HFFc6 (cell line): ENCODE measurements at places on chromosomes 2 and 18.

GRCh38 chr18:24003903-24004640 is 10.5 kb upstream of the TTC39C start:
- DNase-seq, result no peak

- peak; percentile 73 for DNase-seq
These were observed 8.0 kb downstream of the IRS1 start for GRCh38 chr2:226791487-226792081.

DNA sequence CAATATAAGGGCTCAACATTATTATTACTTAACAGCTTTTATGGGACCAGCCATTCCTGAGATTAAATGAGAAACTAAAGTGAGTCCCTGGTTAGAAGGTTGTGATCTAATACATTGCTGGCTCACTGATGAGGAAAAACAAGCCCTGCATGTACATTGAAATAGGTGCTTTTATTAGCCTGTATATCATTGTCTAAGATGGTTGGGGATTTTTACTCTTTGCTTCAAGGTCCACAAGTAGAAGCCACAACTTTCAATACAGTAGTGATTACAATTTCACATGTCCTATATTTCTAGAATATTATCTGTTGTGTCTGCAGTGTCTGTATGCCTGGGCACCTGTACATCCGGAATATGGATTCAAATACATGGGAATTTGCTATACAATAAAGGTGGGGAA is 104.1 kb upstream of the FZD5 start:
- DNase-seq, result no peak

- DNase-seq, result no peak
These were observed 128.1 kb downstream of the NCK2 start for GRCh38 chr2:105872830-105873229.

DNA sequence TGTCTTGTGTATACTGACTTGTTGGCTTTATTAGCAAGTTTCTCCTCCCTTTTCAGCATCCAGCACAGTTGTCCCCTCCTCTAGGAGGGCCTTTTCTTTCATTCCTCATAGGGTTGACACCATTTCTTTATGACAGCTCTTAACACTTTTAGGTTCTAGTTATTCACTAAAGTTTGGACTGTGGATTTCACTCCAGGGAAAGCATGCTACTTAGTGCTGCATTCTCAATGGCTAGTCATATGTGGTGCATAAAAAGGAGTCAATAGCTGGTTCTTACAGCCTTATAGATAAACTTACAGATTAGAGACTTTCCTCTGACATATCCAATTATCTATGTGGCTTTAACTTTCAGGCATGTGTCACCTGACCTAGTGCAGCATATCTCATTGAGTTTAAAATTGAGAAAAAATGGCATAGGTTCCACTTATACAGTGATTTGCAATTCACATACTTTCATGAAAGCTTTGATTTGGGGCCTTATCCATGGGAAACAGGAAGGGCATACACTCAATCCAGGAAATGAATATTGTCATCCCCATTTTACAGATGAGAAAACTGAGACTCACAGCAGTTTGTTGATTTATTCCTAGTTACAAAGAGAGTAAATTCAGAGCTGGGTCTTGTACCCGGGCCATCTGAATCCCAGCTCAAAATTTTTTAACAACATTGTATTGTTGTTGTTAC is 289.7 kb downstream of the LPIN1 start:
- no peak for DNase-seq

- peak; percentile 52 for DNase-seq
These were observed 3.5 kb upstream of the BCL2 start for GRCh38 chr18:63322908-63323634.

GRCh38 chr2:58512878-58513277 is 271.8 kb upstream of the FANCL start:
- no peak for DNase-seq

- DNase-seq, result no peak
These were observed 13.5 kb downstream of the ELAC1 start for GRCh38 chr18:50981381-50981780.

DNA sequence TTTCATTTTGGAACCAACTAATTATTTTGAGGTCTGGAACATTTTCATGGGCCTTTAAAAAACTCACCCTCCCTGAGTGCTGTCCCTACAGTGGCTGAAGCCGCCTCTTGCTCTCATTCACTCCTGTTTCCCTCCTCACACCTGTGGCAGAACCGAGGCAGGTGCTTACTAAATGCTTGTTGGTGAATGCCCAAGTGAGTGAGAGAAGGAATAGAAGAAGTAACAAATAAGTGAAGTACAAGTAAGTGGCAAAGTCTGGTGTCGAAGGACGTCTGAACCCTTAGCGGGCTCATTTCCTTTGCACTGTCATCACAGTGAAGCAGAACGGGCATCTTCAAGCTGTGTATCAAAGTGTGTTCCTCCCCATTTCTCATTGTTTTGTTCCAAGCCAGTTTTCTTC is 135.2 kb downstream of the RHBDD1 start:
- DNase-seq, result no peak

DNA sequence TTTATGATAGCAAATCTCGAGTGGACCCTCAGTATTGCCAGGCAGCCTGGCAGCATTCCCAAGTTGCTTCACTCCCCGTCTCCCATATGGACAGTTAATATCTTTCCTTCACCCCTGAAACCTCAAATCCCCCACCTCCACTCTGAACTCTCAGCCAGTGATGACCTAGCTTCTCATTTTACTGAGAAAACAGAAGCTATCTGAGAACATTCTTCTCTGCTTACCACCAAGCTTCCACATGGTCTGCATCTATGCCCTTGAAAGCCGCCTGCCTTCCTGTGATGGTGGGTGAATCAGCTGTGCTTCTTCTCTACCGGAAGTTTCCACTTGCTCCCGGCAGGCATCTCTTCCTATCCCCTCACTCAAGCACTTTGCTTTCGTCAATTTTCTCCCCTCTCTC is 529.2 kb downstream of the EPHA4 start:
- no peak for DNase-seq

GRCh38 chr18:48072428-48073204 is 142.2 kb upstream of the SMAD2 start:
- DNase-seq, result no peak

GRCh38 chr2:46383113-46383395 is 85.8 kb downstream of the EPAS1 start:
- DNase-seq, result no peak

- DNase-seq, result peak; percentile 71
These were observed 61.2 kb downstream of the SEMA4F start for GRCh38 chr2:74715081-74715791.

- no peak for DNase-seq
These were observed 112.2 kb downstream of the CEP192 start for GRCh38 chr18:13103366-13103765.

DNA sequence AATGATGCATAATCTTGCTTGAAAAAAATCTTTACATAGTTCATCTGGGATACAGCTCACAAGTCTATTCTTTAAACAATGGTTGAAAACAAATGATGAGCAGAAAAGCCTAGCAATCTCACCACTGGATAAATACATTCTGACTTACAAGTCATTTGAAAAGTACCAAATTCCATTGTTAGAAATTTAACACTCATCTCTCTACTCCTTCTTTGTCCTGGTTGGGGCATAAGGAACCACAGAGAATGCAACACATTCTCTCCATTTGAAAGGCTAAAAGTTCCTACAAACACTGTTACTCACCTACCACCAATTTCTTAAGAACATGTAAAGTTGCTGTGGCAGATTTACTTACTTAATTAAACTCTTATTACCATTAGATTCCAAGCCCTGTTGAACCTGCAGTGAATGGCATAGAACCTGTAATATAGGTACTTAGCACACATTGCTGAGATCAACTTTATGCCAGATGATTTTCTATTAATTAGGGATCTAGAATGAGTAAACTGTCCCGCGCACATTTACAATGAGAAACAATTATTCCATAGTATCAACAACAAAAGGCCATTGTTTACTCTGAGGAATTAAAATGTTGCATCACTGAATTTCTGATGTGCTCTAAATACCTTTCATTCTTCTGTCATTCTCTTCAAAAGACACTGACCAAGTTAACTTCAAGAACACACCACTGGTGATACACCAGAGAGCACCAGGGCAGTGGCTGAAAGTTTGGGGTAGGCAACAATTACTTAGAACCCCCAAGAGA is 69.6 kb downstream of the CABYR start:
- no peak for DNase-seq

DNA sequence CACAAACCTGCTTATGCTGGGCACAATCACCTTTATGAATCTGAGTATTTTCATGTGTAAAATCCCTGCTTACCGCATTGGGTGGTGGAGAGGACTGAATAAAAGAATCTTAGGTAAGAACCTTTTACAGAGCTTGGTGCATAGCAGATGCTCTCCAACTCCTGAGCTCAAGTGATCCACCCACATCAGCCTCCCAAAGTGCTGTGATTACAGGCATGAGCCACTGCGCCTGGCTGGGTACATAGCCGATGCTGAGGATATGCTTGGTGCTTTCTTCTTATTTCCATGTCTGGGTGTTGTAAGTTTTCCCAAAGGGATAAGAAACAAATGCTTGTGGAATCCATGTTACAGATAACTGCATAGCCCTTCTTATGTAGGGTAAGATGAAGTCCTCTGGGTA is 244.3 kb upstream of the PXDN start:
- no peak for DNase-seq

DNA sequence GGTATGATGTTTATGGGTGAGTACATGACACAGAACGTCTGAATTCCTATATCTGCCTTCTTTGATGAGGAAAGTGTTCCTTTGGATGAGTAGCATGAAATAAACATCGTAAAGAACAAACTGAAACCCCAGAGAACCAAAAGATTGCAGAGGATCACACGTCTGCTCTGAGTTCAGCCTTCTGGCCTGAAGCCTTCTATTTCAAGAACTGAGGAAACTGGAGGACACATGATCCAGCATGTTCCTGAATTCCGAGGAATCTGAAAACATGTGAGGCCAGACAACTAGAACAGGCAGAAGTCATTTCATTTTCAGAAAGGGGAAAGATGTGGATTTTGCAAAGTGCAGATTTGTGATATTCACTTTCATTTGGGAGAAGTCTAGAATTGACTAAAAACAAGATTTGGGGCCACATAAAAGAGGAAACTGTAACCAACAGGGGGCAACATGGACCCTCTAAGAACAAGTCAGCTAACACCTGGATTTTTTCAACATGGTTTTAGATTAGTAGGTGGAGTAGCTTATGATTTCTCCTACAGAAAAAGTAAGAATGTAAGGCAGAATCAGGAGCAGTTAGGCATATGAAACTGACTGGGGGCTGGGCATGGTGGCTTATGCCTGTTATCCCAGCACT is 8.3 kb downstream of the SULT6B1 start:
- no peak for DNase-seq

GRCh38 chr2:85649201-85650190 is 18.5 kb downstream of the SFTPB start:
- DNase-seq, result peak; percentile 63

DNA sequence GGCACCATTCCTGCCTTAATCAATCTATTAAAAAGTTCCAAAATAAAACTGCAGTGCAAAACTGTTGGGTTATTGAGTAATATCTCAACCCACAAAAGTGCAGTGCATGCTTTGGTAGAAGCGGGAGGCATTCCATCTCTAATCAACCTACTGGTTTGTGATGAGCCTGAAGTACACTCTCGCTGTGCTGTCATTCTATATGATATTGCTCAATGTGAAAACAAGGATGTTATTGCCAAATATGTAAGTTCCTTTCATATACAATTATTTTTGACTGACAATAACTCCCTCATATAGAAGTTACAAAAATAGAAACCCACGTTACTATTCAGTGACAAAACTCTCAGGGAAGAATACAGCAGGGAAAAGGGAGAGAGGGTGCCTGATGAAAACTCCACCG is 43.0 kb downstream of the OSGEPL1 start:
- DNase-seq, result no peak

GRCh38 chr2:228181098-228182019 is at the start of gene SPHKAP:
Gene SPHKAP (minus strand): TSS chr2:228181687. CDS start chr2:228181598, 89 bp downstream.
- no peak for DNase-seq

DNA sequence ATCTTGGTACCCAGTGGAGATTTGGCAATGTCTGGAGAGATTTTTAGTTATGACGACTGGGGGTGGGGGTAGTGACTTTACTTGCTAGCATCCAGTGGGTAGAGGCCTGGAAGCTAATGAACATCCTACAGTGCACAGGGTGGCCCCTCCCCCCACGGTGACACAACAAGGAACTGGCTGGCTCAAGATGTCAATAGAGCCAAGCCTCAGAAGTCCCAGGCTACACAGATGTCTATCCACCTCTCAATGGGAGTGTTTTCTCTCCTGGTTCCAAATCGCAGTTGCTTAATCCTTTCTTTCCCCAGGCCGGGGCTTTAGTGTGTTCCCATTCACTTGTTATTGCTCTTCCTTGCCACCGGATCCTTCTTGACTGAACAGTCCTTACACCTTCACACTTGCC is 9.3 kb upstream of the CCBE1 start:
- DNase-seq, result no peak

- DNase-seq, result no peak
These were observed 175.4 kb downstream of the HDAC4 start for GRCh38 chr2:239225371-239225851.

GRCh38 chr2:37154785-37155184 is 2.0 kb downstream of the EIF2AK2 start:
- DNase-seq, result no peak
